Stimulated activated CD4-positive, alpha-beta T cell treated with anti-CD3 and anti-CD28 coated beads, Interleukin-4, amount 100 ng/mL, for 48 hours (primary cell): ENCODE measurements at places on chromosomes 16 and 17.

DNA sequence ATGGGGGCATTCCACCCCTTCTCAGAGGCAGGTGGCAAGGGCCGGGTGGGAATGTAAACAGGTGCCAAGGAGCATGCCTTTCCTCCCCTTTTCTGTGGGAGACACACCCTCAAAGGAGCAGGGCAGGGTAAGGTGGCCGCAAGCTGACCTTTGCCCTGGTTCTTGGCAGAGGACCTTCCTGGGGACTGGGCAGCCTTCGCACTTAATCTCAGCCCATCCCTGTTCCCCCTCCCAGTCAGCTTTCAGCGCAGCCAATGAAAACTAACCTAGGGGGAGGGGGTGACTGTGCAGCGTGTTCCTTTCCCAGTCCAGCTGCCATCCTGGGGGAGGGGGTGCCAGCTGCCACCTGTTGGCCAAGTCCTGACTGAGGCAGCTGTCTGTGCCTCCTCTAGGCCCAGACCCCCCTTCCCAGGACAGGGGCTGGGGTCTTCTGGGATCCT, 2.8 kb downstream of the TRAF4 start:
- no peak for DNase-seq

DNA sequence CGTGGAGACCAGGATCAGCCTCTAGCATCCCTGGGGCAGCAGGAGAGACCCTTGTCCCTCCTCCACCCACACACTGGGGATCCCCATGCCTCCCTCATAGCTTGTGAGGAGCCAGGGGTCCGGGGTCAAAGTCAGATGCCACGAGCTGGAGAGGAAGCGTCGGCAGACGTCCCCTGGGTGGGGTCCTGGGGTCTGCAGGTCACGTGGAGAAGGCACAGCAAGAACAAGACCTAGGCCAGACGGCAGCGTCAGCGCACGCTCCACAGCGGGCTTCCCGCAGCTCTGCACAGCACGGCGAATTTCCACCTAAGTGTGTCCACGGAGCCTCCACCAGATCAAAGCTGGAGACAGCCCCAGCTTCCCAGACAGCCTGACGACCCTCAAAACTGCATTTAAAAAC, 49.3 kb downstream of the SLC7A5 start:
- no peak for DNase-seq

DNA sequence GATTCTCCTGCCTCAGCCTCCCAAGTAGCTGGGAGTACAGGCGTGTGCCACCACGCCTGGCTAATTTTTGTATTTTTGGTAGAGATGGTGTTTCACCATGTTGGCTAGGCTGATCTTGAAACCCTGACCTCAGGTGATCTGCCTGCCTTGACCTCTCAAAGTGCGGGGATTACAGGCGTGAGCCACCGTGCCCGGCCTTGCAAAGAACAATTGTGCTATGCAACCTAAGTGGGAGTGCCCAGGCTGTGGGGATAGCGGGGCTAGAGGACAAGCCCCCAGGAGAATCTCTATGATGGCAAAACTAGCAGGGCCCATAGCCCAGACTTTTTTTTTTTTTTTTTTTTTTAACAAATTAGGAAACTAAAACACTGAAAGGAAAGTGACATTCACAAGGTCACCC, 2.0 kb upstream of the GPR179 start:
- no peak for DNase-seq

- DNase-seq: no peak
Observed at GRCh38 chr17:78725448-78726021, 56.5 kb downstream of the CYTH1 start.

DNA sequence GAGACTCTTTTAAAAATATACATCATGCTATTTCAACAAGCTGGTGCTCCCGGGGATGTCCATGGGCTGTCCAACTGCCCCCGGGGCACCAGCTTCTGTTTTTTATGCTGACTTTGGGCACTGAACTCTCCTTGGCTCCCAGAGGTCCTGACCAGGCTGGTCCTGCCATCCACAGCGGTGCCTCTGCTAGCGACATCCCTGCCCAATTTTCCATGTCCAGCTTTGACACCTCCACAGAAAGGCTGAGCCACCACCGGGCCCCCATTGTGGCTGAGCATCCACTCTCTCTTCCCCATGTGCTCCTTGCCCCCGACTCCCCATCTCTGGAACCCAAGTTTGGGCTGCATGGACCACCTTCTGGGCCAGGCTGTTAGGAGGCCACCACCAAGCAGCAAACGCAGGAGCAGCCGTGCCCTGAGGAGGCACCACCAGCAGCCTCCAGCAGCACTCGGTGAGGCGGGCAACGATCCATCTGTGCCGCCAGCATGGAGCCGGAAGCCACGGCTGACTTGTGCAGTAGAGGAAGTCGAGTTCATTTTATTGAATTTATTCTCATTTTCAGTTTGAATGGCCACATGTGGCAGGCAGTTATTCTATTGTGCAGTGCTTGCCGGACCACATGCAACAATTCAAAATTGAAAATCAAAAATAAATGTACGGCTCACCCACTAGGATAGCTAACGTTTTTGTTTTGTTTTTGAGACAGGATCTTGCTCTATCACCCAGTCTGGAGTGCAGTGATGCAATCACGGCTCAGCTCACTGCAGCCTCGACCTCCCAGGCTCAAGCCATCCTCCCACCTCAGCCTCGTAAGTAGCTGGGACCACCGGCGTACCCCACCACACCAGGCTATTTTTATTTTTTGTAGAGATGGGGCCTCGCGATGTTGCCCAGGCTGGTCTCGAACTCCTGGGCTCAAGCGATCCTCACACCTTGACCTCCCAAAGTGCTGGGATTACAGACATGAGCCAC, 2.8 kb upstream of the MEAK7 start:
- no peak for DNase-seq

- DNase-seq: no peak
Observed at GRCh38 chr16:80914379-80915078, 92.2 kb downstream of the CMC2 start.

DNA sequence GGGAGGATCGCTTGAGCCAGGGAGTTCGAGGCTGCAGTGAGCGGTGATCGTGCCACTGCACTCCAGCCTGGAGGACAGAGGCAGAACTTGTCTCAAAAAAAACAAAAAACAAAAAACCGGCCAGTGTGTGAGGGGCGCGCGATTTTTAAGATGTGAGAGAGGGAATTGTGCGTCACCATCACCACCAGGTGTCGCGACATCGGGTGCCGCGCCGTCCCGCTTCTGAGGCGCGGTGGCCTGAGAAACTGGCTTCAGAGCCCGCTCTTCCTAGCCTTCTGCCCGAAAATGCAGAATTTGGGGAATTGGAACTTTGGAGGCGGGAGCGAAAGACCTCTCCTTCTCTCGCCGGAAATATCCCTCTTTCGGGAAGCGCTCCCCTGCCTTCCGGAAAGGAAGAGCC, 524.8 kb downstream of the KCNJ18 start:
- no peak for DNase-seq

DNA sequence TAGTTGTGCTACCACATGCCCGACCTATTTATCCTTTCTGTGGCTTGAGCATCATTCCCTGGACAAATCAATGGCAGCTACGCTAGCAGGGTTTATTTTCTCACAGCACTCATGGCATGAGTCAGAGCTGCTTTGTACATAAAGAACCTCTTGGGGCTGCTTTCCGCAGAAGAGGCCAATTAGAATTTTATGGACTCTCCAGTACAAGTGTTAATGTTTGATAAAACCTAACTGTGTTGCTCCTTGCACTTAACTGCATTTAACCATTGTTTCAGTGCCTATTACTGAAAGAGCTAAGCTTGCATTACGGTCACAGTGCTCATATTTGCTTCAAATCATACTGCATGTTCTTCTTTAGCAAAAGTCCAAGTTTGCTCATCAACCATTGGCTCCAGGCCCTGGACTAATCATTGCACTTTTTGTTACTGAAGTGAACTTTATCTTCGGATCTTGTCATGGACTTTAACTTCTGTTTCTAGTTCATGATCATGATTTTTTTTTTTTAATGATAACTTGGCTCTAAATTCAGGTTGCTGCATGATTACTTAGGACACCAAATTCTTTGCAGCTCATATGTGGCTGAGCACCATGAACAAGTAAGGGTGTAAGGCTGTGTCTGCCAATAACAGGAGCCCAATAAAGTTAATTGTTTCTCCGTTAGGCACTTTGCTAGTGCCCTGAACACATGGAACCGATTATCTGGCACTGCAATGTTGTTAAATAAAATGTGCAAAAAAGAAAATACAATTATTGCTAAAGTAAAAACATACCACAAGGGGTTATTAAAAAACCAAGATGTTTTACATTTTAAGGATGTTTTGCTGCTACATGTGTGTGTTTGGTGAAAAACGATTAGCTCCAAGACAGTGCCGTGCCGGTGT, 492.2 kb downstream of the KCNJ2 start:
- DNase-seq: no peak

DNA sequence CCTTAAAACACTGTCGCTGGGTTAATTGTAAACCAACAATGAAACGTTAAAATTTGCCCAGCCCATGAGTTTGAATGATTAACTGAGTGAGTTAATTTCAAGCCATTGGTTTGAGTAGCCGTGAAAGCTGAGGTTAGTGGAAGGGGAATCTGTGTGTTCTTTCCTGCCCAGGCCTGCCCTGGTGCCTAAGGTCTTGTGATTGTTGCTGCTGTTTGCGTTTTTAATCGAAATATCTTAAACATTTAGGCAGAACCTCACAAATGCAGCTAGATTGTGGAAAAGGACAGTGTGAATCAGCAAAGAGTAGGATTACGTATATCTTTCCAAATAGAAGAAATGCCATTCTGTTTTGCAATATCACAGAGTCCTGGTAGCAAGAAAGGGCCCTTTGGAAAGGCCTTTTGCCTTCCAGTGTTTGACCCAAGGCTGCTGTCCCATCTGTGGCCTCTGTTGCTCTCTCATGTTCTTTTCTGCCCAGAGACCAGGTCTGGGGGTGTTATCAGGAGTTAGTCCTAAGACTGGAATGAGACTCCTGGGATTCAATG, 113.8 kb downstream of the MSI2 start:
- no peak for DNase-seq

DNA sequence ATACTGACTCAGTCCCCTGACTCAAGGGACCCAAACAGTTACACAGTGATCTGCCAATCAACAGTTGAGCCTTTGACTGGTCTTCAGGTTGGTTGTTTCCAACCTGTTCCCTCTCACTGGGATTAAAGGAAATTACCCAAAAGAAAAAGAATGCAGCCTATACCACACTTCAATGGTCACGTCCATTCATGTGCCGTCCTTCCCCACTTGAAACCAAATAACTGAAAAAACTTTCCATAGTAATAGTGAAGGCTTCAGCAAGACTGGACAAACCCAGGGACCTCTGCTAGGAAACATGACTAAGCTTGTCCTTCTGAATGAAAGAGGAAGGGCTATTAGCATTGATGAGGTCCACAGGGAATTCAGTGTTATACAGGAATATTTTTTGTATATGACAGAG, 30.6 kb downstream of the MRPS23 start:
- DNase-seq: no peak
